GM12878 (cell line): ENCODE measurements at places on chromosomes 11 and 22. TPM values are rescaled to one million over a fixed set of nuclear protein-coding genes. Genes with fewer than 3 reads are reported as not detected.

The PDE2A gene
- total RNA-seq = 0.15 and 0.24 TPM in 2 replicates

DNA sequence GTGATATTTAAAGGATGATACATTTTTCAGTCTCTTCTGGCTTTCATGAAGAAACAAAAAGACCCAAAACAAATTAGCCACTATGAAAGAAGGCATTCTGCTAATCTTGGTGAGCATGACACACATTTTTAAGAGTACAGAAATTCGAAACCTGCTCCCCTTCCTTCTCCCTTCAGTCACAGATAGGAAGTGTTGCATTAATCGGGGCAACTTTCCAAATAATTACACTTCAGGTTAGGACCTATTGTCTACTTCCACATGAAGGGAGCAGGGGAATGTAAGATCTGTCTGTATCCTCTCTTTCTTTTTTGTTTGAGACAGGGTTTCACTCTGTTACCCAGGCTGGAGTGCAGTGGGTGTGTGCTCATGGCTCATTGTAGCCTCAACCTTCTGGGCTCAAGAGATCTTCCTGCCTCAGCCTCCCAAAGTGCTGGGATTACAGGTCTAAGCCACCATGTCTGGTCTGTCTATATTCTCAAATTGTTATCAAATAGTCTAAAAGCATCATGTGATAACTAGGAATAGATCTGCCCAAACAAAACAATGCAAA, 45.8 kb downstream of the NCAM1 start:
- no peak for DNase-seq

- DNase-seq = no peak
These were observed 28.7 kb upstream of the CASP12 start for GRCh38 chr11:104926771-104927611.

- peak; percentile 38 for DNase-seq
These were observed 3.7 kb downstream of the RNH1 start for GRCh38 chr11:503179-503981.

The OR8H2 gene
- total RNA-seq = not detected in 2 replicates

- no peak for DNase-seq
These were observed 80.2 kb downstream of the PRR5L start for GRCh38 chr11:36376009-36376887.

GRCh38 chr11:30282289-30282631, 40.6 kb upstream of the ARL14EP start:
- DNase-seq = peak; percentile 17

The OSM gene
- total RNA-seq = 1.1 and 1.2 TPM in 2 replicates

The TYR gene
- not detected in 2 replicates for total RNA-seq

The MS4A2 gene
- total RNA-seq = not detected in 2 replicates

The MAPK8IP1 gene
- total RNA-seq = 0.44 and 0.48 TPM in 2 replicates

DNA sequence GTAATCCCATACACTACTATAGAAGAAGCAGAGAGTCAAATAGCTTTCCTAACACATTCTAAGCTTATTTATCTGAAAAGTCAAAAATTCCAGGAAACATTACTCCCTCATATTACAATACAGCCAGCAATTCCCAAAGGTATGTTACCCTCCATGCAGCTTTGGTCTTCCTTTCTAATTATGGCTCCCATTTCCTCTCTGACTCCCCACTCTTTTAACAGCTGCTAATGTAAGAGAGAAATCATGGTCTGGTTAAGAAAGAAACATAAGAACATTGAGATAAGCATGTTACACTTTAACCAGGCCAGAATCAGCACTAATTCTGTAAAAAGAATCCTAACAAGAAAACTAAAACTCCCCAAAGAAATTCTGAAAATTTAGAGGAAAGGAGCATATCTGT, 6.8 kb downstream of the PPP2R1B start:
- DNase-seq = no peak

DNA sequence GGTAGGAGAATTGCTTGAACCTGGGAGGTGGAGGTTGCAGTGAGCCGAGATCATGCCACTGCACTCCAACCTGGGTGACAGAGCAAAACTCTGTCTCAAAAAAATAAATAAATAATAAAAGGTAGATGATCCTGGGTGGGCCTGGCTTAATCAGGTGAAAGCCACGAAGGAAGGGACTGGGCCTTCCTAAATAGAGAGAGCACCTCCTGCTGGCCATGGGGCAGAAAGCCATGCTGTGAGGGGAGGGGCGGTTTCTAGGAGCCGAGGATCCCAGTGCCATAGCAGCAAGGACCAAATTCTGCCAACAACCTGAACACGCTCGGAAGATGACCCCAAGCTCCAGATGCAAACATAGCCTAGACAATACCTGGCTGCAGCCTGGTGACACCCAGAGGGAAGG, 24.5 kb upstream of the DGKZ start:
- DNase-seq = no peak

The GAS2L1 gene
- total RNA-seq = 0.13 and 0.43 TPM in 2 replicates

GRCh38 chr11:9922806-9923205, 258.9 kb downstream of the SWAP70 start:
- DNase-seq = no peak

The RASGRP2 gene
- total RNA-seq = 8.3 and 9.0 TPM in 2 replicates

DNA sequence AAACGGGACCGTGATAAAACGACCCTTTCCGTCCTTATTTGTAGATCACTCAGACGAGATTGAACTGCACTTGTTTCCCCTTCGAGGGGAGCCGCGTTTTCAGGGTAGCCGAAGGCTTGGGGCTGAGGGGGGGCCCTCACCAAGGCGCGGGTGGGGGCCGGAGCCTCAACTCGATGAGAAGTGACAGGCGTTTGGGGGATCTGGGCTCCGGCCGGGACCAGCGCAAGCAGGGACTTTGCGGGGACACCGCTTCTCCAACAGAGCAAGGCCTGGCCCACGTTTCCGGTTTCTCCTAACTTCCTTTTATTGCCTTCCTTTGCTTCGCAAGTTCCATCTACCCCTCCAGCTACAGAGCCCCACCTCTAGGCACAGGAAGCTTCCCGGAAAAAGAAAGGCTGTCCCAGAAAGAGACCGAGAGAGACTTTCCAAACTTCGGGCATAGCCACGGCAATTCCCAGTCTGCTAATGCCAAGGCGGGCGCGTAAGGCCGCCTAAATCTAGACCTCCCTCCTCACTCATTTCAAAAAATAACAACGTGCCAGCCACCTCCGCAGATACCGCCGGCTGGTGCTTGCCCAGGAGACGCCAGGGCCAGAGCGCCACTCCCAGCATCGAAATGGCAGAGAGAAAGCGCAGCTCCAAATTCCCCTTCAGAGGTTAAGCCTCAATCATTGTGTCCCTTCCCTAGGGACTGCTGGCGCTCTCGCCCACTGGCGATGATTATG, 6.6 kb downstream of the PAX6 start:
- no peak for DNase-seq
